ENCODE measurements at places on chromosomes 4 and X.
A peak's percentile ranks its signal among the peaks of the same experiment; 100 is the strongest.

GRCh38 chr4:184280137-184280536 lies 62.5 kb upstream of the ENPP6 start:
- DNase-seq: peak; percentile 6

- no peak for DNase-seq
Observed at GRCh38 chr4:73864365-73864764, 4.8 kb upstream of the CXCL1 start.

GRCh38 chr4:1192493-1193205 lies 20.3 kb upstream of the SPON2 start:
- no peak for DNase-seq

- DNase-seq: no peak
Observed at GRCh38 chrX:121975671-121976070, 928.3 kb downstream of the GLUD2 start.

- DNase-seq: no peak
Observed at GRCh38 chrX:134886002-134886596, 104.7 kb upstream of the SMIM10 start.

DNA sequence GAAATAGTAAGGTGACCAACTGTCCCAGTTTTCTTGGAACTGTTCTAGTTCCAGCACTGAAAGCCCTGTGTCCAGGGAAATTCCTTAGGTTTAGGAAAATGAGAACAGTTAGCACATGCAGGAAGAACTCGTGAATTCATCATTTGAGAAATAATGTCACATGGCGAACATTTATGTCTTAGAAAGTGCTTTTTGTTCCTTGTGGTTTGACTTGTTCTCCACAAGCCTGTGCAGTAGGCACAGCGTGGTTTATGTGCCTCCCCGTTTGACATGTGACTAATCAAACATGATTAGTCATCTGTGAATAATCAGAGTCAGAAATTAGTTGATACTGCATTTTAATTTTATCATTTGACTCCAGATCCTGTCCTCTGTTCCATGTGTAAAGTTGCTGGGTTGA lies 556.0 kb upstream of the CPEB2 start:
- DNase-seq: no peak
